Subcutaneous adipose tissue (tissue), 4 donors: ENCODE measurements at places on chromosomes 6 and 20. TPM values are rescaled to one million over a fixed set of nuclear protein-coding genes. Genes with fewer than 3 reads are reported as not detected.

The CRIP3 gene
- total RNA-seq, result 0.88 TPM

The HINT3 gene
- 14.2 TPM for total RNA-seq

The POU3F2 gene
- total RNA-seq, result not detected

The AP5S1 gene
- total RNA-seq, result 8.2 TPM

The SLC18B1 gene
- total RNA-seq, result 22.4 TPM

The SLC13A3 gene
- 4.3 TPM for total RNA-seq

The HLA-DRA gene
- 228 TPM for total RNA-seq

The STMND1 gene
- total RNA-seq, result not detected

The GSTA3 gene
- not detected for total RNA-seq

The EFCAB8 gene
- total RNA-seq, result 0.19 TPM

The CD40 gene
- total RNA-seq, result 17.0 TPM

The RARS2 gene
- total RNA-seq, result 35.5 TPM

The TSPO2 gene
- not detected for total RNA-seq

The GJA10 gene
- not detected for total RNA-seq
